ENCODE measurements at places on chromosomes 7 and 10.

DNA sequence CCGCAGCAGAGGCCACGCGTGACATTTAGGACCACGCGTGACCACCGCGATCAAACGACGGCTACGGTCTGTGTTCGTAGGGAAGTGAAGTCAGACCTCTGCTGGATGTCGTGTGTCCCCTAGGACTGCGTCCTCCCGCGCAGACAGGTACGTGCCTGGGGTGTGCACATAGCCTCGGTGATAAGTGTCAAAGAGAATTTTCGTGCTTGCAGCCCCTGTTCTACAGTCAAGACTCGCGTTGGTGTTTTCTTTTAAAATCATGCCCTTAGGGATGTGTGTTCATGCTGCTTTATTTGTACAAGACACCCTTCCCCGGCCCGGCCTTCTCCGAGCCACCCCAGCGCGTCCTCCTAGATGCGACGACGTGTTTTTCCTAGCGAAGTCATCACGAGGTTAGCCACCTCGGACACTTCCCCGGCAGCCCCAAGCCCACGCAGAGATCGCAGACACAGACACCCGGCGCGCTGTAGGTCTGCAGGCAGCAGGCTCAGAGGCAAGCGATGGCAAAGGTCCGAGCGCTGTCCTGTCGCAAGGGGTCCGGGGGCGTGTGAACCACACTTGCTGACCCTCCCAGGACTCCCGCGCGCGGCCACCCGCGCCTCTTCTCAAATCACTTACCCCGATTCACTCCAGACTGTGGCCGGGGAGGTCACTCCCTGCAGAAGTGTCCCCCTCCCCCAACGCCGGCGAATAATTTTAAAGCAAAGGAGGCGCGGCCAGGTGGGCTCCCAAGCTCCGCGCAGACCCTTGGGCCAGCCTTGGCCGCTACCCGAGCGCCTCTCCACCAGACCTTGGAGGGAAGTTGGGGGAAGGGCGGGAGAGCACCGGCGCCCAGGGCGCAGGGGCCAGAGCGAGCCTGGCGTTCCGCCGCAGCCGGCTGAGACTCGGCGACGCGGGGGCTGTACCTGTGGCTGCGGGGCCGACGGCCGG is 552 bp downstream of the MKX start:
- DNase-seq = no peak

GRCh38 chr7:143958781-143959180 is 4.1 kb downstream of the OR2F1 start:
- no peak for DNase-seq

- DNase-seq = no peak
Observed at GRCh38 chr10:15255961-15256360, 87.5 kb upstream of the NMT2 start.

DNA sequence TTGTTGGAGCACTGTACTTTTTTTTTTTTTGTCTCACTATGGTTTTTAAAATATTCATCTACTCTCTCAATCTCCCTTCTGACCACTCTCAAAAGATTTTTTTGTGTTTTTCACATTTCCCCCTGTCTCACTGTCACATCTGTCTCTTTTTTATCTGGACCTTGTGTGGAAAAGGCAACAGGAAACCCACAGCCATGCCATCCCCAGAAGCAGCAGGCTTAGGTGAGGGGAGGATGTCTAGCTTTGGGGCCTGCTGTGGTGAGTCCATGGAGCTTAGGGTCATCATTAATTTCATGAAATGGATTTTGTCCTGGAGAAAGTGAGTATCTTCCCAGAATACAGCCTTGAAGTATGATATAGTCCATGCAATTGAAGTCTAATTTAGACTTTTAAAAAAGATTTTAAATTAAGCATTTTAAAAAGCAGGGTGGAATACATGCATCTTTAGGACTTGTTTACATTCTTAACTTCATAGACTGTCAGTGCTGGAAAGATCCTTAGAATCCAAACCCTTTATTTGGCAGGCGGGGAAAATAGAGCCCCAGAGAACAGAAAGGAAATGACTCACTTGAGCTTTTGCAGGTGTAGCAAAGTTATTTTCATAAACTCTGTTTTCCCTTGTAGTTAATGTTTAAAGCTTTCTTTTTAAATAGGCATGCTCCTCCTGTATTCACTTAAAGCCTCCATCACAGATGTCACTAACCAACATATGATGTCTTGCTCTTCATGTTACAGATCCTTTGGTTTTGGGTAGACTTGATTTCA is 25.1 kb downstream of the MINDY4 start:
- DNase-seq = no peak

- DNase-seq = no peak
Observed at GRCh38 chr10:58063861-58064480, 203.7 kb downstream of the IPMK start.

GRCh38 chr10:114548662-114549061 is 109.4 kb downstream of the ABLIM1 start:
- DNase-seq = no peak

DNA sequence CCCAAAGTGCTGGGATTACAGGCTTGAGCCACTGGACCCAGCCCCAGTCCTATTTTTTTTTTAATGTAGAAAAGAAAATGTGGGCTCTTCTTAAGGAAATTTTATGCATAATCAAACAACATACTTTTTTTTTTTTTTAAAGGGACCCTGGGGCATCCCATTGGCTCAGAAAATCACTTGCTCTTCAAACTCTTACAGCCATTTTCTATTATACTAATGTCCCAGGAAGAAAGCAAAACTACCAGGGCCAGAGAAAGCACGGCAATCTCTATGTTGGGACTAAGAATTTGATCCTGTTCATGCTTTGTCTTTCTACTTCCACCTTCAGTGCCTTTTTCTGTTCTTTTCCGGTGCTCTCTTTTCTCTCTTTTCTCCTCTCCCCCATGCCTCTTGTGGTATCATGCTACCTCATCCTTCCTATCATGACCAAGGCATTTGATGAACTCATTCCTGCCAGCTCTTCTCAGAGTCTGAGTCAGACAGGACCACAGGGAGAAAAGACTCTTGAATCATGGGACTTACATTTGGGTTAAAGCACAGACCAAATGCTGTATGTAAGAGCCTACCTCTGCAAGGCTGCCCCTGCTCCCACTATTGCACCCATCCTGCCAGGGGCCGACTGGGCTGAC is 76.4 kb upstream of the CCNY start:
- DNase-seq = no peak
